ENCODE measurements at places on chromosomes 6 and 20.

- no peak for DNase-seq
Measured at GRCh38 chr6:33156561-33156960, 35.7 kb downstream of the COL11A2 start.

DNA sequence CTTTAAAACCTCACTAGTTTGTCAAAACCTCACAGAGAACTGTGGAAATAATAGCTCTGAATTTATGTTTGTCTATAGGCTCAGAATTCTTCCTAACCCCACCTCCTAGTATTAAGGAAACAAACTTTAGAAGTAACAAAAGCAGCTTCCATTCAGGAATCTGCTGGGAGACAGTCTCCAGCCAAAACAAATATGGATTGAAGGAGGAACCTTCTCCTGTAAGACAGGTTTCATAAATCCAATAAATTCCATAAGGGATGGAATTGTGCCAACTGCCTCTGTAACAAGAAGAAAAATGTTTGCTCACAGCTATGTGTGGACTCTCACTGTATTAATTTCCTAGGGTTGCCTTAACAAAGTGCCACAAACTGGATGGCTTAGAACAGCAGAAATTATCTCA lies 7.5 kb downstream of the SYCP2 start:
- no peak for DNase-seq

- DNase-seq, result no peak
Measured at GRCh38 chr6:23006656-23007055, 437.3 kb downstream of the HDGFL1 start.

DNA sequence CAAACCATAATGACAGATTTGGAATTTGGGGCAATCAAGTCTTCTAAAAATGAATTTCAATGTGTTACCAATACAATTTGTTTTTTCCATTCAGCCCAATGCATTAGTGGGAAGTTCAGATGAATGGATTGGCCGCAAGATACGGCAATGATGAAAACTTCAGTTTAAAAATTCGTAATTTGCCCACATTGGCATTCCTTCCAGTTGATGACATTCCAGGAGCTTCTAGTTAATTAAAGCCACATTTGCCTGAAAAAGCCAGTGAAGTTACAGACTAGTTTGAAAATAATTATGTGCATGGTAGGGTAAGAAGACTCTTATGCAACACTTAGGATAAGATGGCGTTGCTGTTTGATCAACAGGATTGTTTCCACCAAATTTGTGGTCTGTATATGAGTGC lies 46.2 kb downstream of the NHLRC1 start:
- DNase-seq, result no peak

- no peak for DNase-seq
Measured at GRCh38 chr6:153208706-153209105, 77.6 kb upstream of the RGS17 start.

DNA sequence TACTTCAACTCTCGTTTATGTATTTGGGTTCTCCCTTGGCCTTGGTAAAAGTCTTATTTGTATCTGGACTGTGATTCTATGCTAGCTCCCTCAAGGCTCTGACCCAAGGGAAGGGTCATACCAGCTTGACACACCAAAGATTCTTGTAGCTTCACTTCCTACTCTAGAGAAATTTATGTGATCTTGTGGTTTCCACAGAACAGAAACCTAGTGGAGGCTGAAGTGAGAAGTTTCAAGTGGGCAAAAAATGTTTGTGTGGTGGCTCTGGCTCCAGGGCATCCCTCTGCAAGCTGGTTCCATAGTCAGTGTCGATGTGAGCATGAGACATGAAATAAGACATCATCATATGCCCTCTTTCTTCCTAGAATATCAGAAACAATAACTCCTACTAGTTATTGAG lies 48.1 kb upstream of the TNFRSF21 start:
- no peak for DNase-seq

- no peak for DNase-seq
Measured at GRCh38 chr6:118720125-118720473, 68.7 kb upstream of the CEP85L start.

- no peak for DNase-seq
Measured at GRCh38 chr20:48002517-48002970, 217.3 kb upstream of the SULF2 start.

- no peak for DNase-seq
Measured at GRCh38 chr6:106450653-106451052, 90.1 kb downstream of the CRYBG1 start.

DNA sequence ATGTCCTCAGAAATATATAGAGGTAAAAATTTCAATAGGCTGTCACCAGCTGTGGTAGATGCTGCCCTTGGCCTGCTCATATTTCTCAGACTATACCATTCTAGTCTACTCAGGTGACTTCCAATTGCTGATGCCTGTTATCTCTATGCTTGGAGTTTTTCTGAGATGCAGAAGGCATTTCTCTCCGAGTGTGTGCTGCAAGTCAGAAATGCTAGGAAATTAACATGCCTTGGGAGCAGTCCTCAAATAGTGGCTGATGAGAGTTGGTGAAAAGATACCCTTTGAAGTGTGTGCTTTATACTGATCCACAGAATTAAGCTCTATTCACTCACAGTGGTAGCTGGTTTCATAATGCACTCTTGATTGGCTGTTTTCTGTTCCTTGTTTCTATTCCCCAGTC lies 43.2 kb upstream of the PKIB start:
- no peak for DNase-seq

DNA sequence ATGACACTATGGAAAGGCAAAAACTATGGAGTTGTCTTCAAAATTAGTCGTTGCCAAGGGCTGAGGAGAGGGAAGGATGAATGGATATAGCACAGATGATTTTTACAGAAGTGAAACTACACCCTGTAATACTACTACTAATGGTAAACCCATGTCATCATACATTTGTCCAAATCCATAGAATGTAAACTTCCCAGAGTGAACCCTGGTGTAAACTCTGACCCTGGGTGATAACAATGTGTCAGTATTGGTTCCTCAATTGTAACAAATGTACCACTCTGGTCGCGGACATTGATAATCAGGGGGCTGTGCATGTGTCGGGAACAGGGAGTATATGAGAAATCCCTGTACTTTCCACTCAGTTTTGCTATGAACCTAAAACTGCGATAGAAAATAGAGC lies 72.2 kb downstream of the CNBD2 start:
- no peak for DNase-seq

DNA sequence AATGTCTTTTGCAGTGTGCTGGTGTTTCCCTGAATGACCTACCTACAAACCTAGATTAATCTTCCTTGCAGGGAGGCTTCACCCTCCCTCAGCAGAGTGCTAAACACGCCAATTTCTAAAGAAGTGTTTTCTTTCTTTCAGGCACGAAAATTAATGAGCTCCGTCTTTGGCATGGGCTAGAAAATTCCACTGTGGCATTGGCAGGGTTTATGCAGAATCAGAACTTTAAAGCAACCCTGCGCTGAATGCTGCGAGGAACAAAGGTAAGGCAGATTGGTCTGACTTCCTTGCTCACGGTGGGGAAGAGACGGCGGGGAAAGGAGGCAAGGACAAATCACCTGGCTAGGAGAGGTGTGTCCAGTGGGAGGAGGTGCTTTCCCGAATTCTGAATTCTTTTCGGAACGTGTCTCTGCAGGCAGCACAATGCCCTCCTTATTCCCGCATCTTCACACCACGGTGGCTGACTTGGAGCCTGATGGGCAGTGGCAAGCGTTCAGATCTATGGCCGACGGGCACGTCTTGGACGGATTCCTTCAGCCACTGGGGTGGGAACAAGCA lies 6.2 kb upstream of the BANF2 start:
- no peak for DNase-seq

GRCh38 chr6:81761197-81761596 lies 8.7 kb upstream of the TENT5A start:
- DNase-seq, result no peak

- DNase-seq, result no peak
Measured at GRCh38 chr6:35611240-35611639, 77.5 kb downstream of the FKBP5 start.

GRCh38 chr6:46051962-46052361 lies 36.3 kb upstream of the CLIC5 start:
- no peak for DNase-seq

- no peak for DNase-seq
Measured at GRCh38 chr6:20661721-20662120, 127.5 kb downstream of the CDKAL1 start.

- no peak for DNase-seq
Measured at GRCh38 chr6:1636272-1636825, 26.6 kb downstream of the FOXC1 start.

DNA sequence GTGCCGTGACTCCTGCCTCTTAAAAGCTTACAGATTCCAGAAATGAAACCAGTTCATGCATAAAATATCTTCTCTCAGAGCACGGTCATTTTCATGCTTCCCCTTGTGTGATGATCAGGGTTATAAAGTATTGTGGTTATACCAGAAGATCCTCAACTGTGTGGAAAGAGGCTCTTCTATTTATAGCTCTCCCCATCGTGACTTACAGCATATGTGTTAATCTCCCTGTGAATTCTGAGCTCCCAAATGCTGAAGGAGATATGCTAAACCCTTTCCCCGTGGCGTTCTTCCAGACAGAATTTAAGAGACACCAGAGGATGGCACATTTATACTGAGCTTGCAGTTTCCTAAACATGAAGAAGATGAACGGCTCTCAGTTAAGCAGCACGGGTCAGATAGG lies 158.8 kb downstream of the CDH26 start:
- no peak for DNase-seq

- no peak for DNase-seq
Measured at GRCh38 chr6:70551566-70551965, 15.2 kb upstream of the SDHAF4 start.

DNA sequence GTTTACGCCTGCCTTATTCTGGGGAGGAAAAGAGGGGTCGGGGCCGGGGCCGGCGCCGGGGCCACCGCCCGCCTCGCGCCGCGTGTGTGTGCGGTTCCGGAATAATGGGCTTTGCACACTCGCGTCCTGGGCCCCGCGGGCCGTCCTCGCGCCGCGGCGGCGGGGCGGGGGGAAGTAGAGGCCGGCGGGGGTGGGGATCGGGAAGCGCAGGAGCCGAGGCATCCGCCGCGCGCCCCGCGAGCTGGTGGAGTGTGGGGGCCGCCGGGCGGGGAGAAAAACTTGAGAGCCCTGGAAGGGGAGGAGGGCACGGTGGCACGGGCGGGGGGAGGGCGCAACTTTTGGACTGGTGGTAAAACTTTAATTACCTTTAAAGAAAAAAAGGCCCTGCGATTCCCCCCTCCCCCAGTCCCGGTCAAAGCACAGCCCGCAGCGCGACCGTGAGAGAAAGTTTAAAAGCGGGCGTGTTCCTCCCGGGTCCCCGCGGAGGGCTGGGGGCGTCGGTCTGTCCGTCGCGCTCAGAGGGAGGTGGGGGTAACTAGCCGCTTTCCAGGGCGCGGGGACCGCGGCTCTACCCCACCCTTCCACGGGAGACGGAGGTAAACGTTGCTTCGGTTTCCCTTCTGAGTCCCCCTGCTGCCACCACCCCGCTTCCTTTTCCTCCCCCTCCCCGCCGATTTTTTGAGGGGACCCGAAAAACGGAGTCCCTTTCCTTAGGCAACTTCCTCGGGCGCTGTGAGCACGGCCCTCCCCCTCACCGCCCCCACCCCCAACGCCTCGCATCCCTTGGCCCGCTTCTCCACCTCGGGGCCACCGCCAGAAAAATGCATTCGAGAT lies 1.9 kb downstream of the L3MBTL3 start:
- DNase-seq, result no peak

DNA sequence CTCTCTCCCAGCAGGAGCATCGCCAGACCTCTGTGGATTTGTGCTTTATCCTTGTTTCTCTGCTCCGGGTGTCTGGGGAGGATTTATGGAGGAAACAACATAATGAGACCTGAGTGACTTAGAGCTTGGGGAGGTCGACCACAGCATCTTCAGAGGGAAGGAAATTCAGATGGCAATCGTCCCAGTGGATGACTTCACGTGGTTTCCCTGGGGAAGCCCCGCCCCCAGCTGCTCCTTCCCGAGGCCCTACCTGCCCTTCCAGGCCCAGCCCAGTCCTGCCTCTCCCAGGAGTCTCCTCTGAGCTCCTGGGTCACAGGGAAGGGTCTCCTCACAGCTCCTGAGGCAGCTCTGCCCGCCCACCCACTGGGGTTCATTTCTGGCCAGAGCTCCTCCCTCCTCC lies 430.3 kb upstream of the SULF2 start:
- DNase-seq, result no peak

DNA sequence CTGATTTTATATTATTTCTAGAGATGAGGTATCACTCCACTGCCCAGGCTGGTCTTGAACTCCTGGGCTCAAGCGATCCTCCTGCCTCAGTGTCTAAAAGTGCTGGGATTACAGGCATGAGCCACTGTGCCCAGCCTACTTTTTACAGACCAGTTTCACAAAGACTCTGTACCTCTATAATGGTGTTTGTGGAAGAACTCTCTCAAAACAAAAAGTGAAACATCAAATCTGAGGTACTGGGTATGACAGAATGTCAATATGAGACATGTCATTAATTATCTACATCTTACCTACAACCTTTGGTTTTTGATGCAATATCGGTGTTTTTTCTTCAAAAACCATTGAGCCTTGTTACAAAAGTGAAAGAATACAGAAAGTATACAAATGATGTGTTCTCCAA lies 49.4 kb upstream of the MCM9 start:
- DNase-seq, result no peak

DNA sequence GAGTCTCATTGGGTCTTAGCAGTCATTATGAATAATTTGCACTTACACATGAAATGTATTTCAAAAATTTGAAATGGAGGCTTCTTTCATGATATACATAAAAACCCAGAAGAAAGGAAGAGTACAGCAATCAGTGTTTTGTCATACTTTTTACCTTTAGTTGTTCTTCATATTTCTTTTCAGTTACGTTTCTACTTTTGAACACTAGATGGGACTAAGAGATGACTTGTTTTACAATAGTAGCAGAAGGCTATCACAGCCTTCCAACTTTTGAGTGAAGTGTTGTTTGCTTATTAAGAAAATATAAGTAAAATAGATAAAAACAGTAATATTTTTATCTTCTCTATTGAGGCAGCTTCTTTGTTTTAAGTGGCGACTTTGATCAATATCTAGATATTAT lies 58.1 kb downstream of the L3MBTL3 start:
- no peak for DNase-seq

- DNase-seq, result no peak
Measured at GRCh38 chr6:44474643-44475042, 87.1 kb downstream of the CDC5L start.

- no peak for DNase-seq
Measured at GRCh38 chr20:24261351-24261750, 208.1 kb upstream of the SYNDIG1 start.

- DNase-seq, result no peak
Measured at GRCh38 chr6:30804333-30804732, 60.0 kb upstream of the IER3 start.

- DNase-seq, result no peak
Measured at GRCh38 chr6:122789182-122790027, at the start of gene SMPDL3A. SMPDL3A (plus strand) TSS chr6:122789258; CDS start chr6:122789347, 89 bp downstream.

DNA sequence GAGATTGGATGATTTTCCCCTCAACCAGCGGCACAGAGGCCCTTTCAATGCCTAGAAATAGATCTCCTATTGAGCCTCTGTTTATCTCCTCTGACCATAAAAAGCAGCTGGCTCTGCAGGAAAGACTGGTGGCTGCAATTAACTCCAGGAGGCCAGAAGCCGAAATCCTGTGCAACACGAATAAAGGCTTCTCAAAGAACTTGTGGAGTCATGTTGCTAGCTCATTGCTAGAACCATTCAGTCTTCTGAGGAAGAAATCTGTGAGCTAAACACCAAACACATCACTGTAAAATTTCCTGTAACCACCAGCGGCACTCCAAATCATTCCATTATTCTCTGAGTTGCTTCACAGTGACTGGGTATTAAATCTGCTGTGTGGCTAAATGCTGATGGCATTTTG lies 49.1 kb upstream of the TPD52L1 start:
- DNase-seq, result no peak
